ENCODE measurements at places on chromosomes 6 and 20.

DNA sequence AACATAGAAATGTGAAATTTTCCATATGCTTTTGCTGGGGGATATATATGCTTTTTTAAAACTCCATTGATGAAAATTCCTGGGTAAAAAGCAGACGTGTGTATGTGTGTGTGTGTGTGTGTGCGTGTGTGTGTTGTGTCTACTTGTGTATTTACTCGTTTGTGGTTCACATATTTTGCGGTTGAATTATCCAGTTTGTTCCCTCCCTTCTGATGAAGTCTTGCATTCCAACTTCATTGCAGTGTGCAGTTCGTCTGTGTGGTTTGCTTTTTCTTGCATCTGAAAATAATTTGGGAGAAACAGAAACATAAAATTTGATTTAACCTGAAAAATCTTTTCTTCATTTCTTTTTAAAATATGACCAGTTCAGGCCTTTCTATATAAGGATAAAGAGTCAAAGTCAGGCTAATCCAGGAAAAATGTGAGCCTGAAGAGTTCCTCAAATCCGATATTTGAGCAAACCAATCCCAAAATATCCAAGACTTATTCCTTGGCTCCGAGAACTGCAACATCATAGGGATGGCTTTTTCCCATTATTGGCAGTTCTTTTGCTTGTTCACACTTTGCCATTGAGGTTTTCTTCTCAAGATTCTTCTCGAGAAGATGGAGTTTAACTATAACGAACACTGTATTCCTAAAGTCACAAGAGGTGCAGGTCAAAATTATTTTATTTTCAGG lies 202.2 kb upstream of the CCN2 start:
- DNase-seq = no peak

- DNase-seq = peak; percentile 70
Observed at GRCh38 chr6:54053881-54054391, 57.3 kb upstream of the MLIP start.

GRCh38 chr6:13813026-13813425 lies 1.3 kb downstream of the MCUR1 start:
- DNase-seq = no peak

DNA sequence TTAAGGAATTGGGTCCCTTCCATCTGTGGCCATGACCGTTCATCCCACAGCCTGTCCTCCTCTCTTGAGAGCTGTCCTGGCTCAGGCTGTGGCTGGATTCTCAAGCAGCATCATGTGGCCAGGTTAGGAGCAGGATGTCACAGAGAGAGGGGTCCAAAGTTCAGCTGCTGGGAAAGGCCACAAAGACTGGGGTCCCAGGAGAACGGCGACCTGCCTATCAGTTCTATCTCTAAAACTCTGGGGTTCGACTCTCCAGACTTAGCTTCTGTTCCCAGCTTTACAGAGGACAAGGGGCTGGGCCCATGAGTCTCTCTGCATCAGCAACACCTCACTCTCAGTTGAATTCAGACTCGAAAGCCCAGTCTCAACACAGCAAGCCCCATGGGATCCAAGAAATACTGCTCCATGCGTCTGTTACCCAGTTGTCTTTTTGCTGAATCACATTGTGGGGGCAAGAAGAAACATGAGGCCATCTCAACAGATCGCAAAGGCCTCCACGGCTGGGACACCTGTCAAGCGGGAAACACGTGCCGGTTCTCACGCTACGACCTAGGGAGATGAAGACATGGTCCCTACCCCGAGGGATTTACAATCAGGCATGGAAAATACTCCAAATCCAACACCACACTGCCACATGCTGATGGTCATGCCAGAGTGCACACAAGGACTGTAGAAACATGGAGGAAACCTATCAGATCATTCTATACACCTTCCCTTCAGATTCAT lies 95.4 kb downstream of the SLC22A23 start:
- DNase-seq = no peak

DNA sequence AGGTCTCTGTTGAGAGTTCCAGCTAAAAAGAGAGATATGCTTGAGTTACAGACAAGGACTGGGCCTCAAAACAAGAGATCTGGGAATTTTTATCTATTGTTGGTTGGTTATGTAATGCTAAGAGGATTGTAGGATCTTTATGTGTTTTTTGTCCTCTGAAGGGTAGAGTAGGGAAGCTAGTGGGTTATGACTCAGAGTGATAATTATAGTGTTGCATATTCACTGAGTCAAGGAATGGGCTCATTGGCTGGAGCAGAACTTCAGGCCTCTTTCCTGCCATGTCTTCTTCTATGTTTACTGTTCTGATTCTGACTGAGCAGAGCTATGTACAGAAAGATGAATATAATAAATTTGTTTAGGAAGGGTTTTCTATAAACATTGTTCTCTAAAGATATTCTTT lies 66.1 kb upstream of the NOX3 start:
- no peak for DNase-seq

DNA sequence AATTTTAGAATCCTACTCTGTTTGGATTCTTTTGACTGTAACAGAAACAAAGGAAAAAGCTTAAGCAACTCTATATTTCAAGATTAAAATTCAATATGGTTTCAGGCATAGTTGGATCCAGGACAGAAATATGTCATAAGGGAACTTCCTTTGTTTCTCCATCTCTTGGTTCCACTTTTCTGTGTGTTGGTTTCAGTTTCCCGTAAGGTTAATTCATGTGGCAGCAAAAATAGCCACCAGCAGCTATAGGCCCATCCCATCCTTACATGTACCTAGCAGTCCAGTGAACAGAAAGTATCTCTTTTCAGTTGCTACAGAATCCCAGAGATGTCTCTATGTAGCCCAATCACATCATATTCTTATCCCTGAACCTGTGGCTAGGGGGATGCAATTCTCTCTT lies 8.8 kb upstream of the FAM8A1 start:
- DNase-seq = no peak

- peak; percentile 93 for DNase-seq
Observed at GRCh38 chr20:50029697-50030461, 47.1 kb downstream of the SNAI1 start.

- DNase-seq = no peak
Observed at GRCh38 chr6:37435373-37435772, 2.4 kb downstream of the CMTR1 start.

- DNase-seq = peak; percentile 62
Observed at GRCh38 chr20:57651881-57652605, 31.8 kb upstream of the ZBP1 start.

DNA sequence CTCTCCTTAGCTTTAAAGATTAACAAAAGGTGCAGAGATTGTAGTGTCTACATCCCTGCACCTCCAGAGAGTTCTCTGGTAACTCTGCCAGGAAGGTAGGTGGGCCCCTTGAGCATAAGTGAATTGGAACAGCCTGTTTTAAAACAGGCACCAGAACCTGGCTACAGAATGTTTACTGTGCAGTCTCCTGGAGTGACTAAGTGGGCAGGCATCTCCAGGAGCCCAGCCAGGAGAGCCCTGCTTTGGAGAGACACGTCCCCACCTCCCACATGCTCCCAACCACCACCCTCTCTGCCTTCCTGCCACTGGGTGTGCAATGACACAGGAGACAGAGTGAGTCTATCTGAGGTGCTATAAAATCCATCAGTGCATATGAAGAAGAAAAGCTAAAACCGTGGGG lies 110.3 kb upstream of the EYA4 start:
- no peak for DNase-seq

DNA sequence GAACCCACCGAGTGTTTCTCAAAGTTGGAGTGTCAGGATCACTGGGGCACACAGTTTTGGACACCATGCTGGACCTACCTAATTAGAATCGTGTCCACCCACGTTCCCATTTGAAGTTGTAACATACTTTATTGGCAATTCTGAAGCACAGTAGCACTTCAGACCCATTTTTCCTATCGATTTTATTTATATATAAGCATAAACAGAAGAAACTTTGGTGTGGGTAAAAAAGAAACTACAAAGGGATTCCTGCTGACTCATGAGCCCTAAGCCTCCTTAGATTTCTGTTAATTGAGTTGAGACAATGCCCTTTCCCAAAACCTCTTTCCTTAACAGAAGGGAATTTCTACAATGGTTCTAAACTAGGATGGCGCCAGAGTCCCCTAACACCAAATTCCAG lies 398.0 kb downstream of the CDKAL1 start:
- no peak for DNase-seq

- no peak for DNase-seq
Observed at GRCh38 chr6:1124885-1125284, 187.0 kb upstream of the FOXQ1 start.

Measured in ascending aorta (tissue), 2 donors.